RCC 7860 (cell line): ENCODE measurements at places on chromosomes 2 and 18.
A peak's percentile ranks its signal among the peaks of the same experiment; 100 is the strongest.

DNA sequence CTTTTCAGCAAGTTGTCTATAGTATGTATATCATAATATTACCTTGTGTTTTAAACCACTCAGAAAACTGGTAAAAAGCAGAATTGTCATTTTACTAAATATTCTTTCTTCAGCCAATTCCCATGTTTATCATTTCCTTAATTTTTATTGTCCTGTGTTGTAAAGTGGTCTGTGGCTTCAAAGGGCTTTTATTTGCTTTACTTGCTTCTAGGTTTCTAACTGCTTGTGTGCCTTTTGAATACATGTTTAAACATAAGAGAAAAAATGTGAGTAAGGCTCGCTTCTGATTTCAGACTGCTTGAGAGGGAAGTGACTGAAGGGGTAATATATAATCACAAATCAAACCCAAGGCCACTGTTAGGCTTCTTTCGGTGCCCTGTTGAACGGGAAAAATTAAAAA is 407.5 kb upstream of the NRP2 start:
- no peak for DNase-seq

GRCh38 chr2:229340086-229340760 is 69.1 kb upstream of the PID1 start:
- no peak for DNase-seq

DNA sequence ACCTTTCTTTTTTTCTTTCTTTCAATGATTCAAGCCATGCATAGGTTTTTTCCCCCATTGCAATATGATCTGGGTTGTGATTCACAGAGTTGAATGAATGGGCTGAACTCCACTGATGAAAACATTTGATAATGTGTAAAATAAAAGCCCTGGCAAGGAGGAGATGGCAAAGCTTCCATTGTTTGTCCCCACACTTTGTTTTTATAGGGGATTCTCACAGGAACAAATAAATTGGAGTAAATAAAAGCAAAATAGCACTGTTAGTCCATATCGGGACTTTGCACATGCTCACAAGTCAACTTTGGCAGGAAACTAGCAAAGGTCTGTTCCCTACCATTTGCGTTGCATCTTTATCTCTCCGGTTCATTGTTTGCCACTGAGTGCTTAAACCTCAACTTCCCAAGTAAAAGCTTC is 55.7 kb downstream of the MEIS1 start:
- no peak for DNase-seq

DNA sequence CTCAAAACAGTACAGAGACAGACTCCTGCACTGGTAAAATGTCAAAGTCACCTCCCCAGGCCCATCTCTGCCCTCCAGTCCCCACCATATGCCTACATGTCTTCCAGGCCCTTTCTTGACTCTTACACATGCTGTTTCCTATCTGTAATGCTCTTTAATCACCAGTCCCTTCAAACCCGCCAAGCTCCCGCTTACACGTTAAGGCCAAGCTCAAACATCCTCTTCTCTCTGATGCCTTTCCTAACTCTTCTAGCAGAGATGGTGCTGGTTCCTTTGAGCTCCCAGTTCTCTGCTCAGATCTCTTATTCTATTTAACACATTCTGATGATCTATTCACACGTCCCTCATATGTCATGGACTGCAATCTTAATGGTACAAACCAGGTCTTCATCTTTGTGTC is 5.0 kb downstream of the EVA1A start:
- no peak for DNase-seq

DNA sequence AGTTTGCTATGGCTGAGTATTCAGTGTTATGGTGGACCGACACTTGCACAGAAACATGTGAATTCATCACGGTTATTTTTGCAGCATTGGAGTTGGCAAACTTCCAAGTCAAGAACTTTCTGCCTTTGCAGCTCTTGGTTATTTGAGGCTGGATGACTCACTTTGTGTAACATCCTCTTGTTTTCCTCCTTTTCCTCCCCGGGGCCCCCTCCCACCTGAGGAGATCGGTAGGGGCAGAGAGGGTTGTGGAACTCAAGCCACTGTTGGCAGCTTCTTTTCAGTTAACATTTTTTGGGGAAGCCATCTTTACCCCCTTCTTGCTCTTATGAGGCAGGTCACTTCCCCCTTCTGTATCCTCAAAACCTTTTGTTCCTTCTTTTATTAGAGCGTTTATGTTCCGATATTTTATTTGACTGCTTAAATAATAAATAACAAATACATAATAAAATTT is 48.6 kb downstream of the DDX1 start:
- peak; percentile 51 for DNase-seq

GRCh38 chr18:70683263-70683662 is 394.4 kb downstream of the SOCS6 start:
- DNase-seq: no peak

GRCh38 chr2:58635801-58636375 is 394.8 kb upstream of the FANCL start:
- DNase-seq: no peak

GRCh38 chr2:219344751-219345430 is 12.3 kb upstream of the RESP18 start:
- no peak for DNase-seq

DNA sequence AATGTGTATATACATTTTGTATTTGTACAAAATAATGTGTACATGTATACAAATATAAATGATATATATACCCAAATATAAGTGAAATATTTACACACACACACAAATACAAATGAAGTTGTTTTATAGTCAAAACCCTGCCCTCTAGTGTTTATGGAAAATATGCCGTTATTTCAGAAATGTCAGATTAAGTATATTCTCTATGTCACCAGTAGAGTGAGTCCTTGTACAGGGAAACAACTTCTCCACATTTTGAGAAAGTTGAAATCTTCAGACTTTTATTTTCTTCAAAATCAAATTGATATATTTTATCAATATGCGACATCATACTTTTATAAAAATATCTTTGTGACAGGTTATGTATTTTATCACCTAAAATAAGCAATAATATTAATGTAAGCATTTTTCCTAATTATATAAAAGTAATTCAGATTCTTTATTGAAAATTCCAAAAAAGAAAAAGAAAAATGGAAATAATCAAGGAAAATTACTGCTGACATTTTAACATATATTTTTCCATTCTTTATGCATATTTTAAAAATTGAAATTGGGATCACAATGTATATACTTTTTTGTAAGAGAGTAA is 22.4 kb downstream of the ARL6IP6 start:
- DNase-seq: peak; percentile 56

DNA sequence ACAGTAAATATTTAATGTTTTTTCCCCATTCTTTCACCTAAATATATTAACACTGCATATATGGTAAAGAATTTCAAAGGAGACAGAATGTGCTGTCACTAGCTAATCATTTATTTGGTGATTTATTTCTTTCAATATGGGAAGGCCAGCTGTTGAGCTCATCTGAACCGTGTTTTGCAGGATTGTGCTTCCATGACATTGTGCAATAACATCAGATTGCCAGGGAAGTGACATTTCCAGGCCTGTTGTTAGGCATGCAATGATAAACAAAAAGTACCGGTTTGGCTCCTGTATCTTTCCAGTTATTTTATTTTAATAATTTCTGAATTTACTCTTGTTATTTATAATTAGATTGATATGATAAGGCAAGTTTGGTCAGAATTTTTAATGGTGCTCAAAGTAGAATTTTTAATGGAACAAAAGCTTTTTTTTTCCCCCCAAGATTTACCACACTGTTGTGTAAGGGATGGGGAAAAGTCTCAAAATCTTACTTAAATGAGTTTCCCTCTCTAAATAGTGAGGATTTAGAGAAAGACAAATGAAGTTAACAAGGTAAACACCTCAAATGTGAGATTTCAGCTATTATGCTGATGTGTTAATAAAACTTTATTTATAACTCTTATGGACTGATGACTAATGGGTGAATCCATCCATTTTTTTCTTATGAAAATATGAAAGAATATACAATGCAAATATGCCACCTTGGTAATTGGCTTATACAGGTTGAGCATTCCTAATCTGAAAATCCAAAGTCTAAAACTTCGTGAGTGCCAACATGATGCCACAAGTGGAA is 52.7 kb downstream of the MALT1 start:
- DNase-seq: peak; percentile 17

DNA sequence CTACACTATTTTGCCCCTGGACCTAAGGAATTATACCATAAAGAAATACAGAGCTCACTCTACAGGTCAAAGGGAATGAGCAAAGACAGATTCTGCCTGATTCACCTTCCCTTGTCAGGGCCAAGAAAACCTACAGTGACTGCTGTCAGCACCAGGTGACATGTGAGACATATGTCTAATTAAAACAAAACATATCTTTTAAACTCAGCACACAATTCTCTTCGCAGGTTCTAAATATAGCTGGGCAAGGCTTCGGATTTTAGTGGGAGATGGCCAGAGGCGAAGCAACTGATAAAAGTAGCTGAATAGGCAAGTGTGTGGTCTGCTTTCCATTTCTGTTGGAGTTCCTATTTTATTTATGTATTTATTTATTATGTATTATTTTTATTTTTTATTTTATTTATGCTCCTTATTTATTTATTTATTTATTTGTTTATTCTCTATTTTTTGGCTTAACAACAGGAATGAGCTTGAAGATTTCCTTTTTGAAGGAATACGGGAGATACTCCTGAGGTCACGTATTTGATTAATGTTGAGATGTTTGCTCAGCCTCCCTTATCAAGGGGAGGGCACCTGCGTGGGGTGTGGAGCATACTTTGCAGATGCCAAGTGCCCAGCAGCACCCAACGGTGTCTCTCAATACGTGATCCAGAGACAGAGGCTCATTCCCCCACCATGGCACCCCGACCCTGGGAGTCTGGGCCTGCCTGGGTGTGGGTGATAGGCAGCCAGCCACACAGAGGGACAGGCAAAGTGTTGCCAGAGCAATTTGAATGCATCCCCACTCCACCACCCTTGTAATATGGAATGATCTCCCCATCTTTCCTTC is 141.8 kb downstream of the RNF152 start:
- no peak for DNase-seq

- DNase-seq: no peak
Measured at GRCh38 chr2:151668737-151669136, 65.5 kb downstream of the NEB start.

DNA sequence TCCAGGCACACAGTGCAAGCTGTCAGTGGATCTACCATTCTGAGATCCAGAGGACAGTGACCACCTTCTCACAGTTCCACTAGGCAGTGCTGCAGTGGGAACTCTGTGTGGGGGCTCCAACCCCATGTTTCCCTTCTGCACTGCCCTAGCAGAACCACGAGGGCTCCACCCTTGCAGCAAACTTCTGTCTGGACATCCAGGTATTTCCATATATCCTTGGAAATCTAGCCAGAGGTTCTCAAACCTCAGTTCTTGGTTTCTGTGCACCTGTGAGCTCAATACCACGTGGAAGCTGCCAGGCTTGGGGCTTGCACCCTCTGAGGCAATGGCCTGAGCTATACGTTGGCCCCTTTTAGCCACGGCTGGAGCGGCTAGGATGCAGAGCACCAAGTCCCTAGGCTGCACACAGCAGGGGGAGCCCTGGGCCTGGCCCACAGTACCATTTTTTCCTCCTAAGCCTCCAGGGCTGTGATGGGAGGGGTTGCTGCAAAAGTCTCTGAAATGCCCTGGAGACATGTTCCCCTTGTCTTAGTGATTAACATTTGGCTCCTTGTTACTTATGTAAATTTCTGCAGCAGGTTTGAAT is 77.5 kb downstream of the MAP4K3 start:
- no peak for DNase-seq

- no peak for DNase-seq
Measured at GRCh38 chr2:200796561-200796960, 15.1 kb upstream of the BZW1 start.

GRCh38 chr2:85655961-85656417 is 12.0 kb downstream of the SFTPB start:
- peak; percentile 74 for DNase-seq

GRCh38 chr2:233087713-233088112 is 27.6 kb downstream of the INPP5D start:
- DNase-seq: no peak

- peak; percentile 22 for DNase-seq
Measured at GRCh38 chr2:10412380-10412779, 35.7 kb downstream of the ODC1 start.

- no peak for DNase-seq
Measured at GRCh38 chr2:203340791-203341487, 12.7 kb downstream of the ABI2 start.

GRCh38 chr2:44247924-44248323 is 27.4 kb upstream of the SLC3A1 start:
- DNase-seq: no peak

DNA sequence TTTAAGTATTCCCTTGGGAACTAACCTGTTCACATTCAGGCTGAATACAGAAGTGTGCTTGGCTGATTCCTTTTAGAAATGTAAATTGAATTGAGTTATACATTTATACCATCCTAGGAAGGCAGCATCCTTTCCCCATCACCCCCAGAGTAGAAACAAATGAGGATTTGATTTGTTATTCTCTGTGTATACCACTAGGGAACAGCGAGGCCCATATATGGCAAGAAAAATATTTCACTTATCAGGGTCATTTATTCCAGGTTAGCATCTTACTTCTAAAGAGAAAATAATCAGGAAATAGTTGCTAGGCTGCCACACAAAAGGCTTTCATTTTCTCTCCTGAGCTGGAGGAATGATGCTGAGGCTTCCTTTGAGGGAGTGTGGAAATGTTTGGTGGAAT is 516.9 kb downstream of the PIK3C3 start:
- DNase-seq: no peak

DNA sequence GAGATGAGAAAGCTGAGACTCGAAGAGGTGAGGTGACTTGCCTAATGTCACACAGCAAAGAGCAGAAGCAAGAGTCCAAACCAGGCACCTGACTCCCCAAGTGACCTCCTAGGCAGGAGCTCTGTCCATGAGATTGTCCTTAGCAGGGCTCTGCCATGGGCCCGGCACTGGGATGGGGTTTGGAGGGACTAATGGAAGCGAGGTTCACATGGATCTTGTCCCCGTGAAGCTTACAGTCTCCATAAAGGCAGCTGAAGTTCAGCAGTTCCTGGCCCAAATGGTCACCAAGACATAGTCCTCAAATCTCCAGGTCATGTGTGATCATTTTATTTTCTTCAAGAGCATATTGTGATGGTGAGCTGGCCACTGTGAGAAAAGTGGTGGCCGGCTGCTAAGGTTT is 57.0 kb upstream of the AFF3 start:
- DNase-seq: no peak

- DNase-seq: no peak
Measured at GRCh38 chr18:36532815-36533214, 235.3 kb downstream of the FHOD3 start.

DNA sequence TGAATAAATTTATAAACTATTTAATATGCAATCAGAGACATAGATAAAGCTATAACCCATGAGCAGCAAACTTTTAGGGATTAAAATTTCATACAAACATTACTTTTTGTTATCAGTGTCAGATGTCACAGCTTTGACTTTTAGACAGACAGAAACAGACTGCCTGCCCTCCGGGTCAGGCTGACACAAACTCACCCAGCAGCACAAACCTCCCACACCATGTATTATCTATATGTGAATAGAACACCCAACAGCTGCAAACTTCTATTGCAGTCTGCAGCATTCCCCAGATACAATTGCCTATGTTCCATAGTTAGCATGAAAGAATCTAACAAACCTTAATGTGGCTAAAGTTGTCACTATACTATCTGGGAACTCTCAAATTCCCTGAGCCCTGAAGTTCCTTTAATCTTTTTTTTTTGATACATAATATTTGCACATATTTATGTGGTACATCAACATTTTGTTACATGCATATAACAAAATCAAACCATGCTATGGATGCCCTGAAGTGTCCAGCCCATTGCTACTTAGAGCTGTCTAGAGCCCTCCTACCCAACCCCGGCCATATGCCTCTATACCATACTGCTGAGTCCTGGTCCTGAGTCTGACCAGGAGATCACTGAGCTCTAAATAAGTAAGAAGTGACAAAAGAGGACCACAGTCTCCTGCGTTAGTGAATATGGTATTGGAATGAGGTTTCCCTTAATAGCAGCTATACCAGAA is 214.4 kb downstream of the ZNF385B start:
- DNase-seq: no peak
